ENCODE measurements at places on chromosomes 5 and 9.

- DNase-seq: no peak
These were observed 80.5 kb downstream of the RAI14 start for GRCh38 chr5:34736445-34737115.

GRCh38 chr5:162067162-162067561 is 411 bp upstream of the GABRG2 start:
- no peak for DNase-seq

DNA sequence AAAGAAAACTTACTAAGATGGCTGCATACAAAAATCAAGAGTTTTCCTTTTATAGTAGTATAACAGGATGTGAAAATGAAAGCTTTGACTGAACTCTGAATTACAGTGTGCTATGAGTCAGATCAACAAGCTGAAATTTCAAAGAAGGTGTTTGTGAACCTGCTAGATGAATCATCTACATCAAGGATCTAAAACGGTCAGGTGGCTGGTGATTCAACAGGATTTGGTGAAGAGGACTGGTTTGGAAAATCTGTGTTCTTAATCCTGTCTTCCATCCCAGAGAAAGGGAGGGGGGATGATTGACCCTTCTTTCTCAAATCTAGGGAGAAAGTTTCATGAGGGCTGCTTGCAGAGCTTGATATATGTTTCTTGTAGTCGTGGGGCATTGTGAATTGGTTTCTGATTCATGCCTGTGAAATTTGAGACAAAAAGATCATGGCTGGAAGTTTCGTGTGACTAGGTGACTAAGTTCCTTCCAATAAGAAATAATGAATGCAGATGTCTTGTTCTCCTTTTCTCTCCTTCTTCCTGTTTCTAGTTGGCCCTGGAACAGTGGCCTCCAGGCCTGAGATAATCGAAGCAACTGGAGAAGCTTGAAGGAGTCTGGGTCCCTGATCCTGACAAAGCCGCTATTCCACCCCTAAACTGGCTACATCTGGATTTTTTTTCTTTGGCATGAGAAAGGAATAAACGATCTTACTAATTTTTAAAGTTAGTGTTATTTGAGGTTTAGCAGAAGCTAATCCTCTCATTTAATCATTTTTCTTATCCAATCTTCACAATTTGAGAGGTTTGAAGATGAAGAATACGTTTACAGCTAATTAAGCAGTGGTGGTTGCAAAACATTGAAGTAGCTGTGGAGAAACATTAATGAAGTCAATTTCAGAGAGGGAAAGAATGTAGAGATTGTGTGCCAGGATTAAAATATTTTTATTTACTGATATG is 67.2 kb downstream of the MRPS30 start:
- no peak for DNase-seq

DNA sequence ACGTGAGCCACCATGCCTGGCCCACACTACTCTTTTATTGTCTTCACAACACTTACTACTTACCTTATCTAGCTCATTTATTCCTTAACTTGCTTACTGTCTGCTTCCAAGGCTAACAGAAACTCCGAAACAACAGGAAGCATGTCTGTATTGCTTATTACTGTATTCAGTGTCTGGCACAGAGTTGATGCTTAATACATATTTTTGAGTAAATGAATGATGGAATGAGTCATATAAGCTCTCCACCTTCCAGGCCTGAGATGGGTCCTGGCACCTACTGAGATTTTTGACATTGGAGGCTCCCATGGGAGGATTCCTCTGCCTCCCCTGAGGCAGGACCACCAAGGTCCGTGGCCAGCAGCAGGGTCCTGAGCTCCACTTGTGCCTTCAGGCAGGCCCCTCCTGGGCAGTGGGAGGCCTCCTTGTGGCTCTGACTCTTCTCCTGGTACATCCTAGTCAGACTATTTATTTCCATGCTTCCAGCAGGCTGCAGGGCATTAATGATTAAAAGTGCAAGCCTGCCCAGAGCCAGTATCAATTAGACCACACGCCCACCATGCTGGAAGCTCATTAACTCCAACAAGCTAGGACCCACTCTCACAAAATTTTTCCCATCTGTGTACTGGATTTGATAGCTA is 76.5 kb upstream of the CTNNA1 start:
- DNase-seq: no peak

DNA sequence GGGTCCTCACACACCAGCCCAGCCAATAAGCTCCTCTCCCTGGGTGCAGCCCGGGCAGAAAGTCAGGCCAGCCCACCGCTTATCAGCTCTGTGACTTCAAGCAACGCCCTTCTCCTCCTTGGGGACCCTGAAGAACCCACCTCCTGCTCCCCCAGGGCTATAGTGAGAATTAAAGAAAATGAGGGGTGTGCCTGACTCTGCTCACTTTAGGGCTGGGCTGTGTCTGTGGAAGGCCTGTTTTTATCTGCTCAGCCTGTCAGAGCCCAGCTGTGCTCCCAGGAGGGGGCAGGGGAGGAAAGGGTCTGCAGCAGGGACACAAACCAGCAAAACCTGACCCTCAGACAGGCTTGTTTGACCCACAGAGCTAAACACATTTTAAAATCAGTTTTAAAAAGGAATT is 3.9 kb downstream of the GPRIN1 start:
- DNase-seq: no peak

GRCh38 chr9:76759732-76760131 is 4.5 kb upstream of the PCA3 start:
- DNase-seq: no peak

DNA sequence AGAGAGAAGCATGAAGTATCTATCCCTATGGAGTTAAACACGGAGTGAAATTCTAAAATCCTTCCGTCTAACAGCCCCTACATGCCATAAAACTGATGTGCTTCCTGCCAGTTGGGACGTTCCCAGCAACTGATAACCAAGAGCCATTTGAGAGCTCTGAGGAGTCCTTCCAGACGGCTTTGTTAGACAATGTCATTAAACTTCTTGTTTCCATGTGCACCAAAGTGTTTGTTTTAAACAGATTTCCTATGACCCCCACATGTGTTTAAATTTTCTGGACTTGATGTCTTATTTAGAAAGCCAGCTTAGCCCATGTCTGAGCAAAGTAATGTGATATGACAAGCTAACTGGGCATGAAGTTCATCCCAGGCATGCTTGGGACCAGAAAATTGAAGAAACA is 57.2 kb upstream of the LPAR1 start:
- no peak for DNase-seq

DNA sequence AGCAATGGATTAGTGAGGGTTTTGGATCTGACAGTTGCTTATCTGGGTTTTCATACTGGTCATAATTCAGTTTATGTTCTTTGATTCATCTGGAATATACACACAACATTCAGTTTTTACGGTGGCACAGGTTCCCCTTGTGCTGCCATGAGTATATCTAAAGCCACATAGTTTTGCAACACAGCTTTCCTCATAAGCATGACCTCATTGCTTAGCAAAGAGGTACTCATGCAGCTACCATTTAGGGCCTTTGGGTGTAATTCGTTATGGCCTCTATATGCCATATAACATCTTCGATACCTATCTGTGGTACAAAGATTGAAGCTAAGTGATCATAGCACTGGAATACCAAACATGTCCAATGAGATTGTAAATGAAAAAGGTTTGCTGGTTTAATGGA is 2.9 kb upstream of the RBM22 start:
- no peak for DNase-seq

Measured in activated CD4-positive, CD25-positive, alpha-beta regulatory T cell (primary cell).